ENCODE measurements at places on chromosomes 3 and 15.
A peak's percentile ranks its signal among the peaks of the same experiment; 100 is the strongest.

DNA sequence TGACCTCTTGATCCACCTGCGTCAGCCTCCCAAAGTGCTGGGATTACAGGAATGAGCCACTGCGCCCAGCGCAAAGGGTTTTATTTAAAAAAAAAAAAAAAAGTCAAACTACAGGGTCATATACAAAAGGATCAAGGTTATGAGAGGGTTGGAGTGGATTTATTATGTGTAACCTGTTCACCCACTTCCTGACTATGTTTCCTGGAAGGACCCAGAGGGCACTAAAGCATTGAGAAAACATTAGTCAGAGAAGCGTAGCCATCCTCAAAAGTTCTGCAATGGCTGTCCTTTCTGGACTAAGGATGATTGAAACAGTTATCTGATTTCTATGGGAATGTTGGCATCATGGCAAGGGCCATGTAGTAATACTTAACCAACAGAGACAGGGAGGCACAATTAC, 7.3 kb upstream of the SCAPER start:
- DNase-seq, result no peak

DNA sequence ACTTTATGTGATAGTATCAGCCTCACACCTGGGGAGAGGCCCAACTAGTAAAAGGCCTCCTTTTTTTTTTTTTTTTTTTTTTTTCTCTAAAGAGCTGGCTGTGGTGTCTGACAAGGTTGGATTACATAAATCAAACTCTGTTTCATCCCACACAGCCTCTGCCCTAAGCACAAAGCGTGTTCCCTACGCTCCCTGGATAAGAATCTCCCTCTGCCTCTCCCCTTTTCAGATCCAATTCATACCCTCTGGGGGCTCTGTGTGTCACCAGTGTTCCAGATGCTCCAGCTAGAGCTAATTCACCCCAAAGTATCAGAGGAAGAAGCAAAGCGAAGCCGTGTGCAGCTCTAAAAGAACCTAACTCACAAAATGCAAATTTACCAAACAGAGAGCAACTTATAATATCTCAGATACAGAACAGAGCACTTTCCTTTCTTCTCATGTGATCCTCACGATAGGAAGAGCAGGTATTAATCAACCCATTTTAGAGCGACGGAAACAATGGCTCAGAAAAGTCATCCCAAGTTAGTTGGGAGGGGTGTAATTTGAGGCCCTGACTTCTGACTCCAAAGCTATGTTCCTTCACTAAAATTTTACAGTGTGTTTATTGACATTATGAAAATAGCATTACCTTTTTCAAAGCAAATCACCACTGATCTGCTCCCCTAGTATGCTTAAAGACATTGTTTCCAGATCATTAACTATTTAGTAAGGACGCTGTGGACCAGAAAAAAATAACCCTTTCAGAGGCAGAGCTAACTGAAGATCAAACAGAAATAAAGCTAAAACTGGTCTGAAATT, 12.4 kb downstream of the BMF start:
- DNase-seq, result no peak

DNA sequence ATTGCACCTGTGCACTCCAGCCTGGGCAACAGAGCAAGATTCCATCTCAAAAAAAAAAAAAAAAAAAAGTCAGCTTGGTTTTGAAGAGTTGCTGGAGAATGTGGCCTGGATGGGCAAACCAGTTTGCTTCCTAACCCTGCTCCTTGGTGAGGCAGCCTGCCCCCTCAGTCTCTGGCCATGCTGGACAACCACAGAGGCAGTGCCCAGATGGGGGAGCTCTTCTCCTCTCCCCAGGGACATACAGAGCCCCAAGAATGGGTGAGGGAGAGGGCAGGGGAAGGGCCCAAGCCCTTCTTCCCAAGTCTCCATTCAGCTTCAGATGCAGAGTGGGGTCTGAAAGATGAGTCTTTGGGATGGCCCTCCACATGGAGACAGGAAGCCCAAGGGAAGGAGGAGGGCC, 27.9 kb downstream of the CD276 start:
- DNase-seq, result no peak

GRCh38 chr3:165521131-165521871, 315.9 kb downstream of the BCHE start:
- DNase-seq, result no peak

DNA sequence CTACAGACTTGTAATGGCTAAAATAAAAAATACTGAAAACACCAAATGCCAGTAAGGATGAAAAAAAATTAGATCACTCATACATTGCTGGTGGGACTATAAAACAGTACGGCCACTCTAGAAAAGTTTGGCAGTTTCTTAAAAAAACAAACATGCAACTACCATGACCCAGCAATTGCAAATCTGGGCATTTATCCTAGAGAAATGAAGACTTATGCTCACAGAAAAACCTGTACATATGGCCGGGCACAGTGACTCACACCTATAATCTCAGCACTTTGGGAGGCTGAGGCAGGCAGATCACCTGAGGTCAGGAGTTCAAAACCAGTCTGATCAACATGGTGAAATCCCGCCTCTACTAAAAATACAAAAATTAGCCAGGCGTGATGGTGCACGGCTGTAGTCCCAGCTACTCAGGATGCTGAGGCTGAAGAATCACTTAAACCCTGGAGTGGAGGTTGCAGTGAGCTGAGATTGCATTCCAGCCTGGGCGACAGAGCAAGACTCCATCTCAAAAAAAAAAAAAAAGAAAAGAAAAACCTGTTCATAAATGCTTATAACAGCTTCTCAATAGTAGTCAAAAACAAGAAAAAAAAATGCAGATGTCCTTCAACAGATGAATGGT, 5.6 kb downstream of the TP53BP1 start:
- no peak for DNase-seq

DNA sequence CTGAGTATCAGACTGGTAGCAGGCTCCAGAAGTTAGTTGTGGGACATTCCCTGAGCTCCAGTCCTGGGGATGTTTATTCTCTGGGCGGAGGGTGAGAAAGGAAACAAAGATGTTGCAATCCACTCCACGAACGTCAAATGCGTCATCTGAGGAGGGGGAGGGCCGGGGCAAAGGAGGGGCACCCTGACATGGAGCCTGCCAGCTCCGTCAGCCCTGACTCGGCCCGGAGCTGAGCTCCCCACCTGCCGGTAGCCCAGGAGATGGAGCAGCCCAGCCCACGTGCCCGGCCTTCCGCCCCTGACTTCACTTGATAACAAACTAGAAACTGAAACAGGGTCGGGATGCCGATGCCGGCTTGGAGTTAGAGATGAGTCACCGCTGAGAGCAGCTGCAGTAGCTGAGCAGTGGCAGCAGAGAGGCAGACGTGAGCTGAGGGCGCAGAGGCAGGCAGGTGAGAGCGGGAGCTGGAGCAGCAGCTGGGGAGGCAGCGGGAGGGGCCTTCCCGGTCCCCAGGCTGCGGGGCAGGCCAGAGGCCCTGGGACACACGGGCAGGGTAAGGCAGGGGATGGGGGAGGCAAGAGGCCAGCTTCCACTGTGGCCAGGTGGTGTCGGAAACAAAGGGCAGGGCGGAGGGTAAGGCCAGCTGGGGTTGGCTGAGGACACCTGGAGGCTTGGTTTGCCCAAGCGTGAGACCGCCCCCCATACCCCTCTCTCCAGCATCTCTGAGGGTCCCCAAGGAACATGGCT, at the start of gene ISG20:
Gene ISG20, plus strand, starts transcription at position 391 of the 747 bp plus-strand sequence. Its CDS starts 351 bp downstream, at position 742.
- peak; percentile 77 for DNase-seq

DNA sequence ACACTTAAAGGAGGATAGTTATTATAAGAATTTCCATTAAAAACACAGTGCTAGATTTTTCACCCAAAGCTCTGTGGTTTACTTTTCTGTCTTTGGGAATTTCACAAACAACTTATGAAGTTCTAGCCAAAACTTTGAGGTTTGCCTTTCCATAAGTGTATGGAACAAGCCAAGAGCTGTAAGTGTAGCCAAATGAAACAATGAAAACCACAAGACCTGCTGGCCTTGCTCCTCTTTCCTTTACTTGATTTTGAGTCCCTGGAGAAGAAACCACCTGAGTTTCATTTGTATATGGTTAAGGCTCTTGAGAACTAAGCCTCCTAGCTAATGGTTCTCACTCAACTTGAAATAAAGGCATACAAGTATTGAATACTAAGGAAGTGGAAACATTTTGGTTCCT, 365.3 kb upstream of the EPHA3 start:
- DNase-seq, result no peak

DNA sequence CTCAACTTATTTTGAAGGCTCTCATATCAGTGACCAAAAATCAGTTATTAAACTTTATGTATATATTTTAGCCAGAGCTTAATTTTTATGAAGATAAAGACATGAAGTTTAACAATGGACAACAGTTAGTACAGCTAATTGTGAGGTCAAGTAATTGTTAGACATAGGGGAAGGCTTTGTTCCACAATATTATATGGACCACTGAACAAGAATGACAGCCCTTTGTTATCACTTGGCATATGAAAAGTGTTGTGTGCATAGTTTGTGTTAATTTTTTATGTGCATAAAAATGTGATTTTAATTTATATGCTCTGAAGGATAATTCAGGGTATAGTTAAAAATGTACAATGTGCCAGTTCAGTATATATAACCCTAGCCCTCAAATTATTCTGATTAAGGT, 12.0 kb downstream of the DNAJC19 start:
- no peak for DNase-seq

DNA sequence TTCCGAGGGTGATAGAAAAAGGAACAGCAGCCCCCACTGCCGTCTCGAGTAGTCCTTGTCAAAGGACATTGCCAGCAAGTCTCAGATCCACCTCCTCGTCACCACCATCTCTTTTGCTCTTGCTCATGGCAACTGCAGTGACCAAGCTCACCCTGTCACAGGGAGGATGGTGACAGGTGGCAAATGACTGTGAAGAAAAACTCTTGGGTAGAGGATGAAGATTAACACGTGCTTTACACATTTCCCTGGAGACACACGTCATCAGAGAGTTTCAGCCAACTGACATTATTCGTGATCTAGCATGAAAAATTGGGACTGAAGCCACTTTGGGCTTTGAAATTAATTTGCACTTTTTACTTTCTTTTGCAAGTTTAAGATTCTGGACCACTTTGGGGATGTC, 174.3 kb downstream of the EBLN2 start:
- DNase-seq, result no peak

DNA sequence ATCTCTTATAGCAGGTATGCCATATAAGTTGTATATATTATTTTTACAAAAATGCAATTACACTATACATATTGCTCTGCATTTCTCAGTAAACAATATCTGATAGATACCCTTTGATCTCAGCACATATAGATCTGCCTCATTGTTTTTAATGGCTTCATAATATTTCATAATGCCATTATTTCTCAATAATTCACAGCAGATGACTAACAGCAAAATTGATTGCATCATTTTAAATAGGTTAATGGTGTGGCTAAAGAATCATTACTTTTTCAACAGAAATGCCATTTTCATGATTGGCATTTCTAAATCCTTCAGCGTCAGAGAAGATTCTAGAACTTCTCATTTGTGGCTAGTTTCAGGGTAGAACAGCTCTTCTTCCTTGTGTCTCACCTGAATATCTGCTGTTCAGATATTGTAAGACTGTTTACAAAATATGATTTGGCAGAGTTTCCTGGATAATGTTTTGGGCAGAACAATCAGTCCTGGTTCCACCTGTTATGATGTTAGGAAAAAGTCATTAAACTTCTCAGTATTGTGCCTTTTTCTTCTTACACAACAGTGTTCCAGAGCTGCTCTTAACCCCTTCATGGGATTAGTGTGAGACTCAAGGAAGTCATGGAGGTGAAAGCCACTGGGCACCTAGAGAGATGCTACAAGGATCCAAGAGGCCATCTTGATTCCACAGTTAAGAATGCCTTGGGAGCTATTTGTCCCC, 397.6 kb upstream of the THBS1 start:
- DNase-seq, result no peak

DNA sequence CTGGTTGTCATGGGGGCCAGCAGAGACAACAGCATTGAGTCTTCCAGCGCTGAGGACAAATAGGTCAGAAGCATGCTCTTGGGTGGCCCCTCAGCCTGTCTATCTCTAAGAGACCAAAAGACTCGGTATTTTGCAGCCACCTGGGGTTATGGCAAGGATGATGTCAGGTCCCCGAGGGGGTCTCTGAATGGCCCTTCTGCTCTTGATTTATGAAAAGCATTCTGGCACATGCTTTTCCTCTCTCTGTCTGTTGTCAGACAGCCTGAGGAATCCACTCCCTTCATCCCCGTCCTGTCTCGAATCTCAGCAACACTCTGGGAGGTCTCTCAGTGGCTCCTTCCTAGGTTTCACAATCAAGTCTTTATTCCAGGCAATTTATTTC, 156.6 kb upstream of the RGMA start:
- DNase-seq, result no peak

GRCh38 chr15:71597637-71598036, 212.7 kb upstream of the NR2E3 start:
- DNase-seq, result no peak

DNA sequence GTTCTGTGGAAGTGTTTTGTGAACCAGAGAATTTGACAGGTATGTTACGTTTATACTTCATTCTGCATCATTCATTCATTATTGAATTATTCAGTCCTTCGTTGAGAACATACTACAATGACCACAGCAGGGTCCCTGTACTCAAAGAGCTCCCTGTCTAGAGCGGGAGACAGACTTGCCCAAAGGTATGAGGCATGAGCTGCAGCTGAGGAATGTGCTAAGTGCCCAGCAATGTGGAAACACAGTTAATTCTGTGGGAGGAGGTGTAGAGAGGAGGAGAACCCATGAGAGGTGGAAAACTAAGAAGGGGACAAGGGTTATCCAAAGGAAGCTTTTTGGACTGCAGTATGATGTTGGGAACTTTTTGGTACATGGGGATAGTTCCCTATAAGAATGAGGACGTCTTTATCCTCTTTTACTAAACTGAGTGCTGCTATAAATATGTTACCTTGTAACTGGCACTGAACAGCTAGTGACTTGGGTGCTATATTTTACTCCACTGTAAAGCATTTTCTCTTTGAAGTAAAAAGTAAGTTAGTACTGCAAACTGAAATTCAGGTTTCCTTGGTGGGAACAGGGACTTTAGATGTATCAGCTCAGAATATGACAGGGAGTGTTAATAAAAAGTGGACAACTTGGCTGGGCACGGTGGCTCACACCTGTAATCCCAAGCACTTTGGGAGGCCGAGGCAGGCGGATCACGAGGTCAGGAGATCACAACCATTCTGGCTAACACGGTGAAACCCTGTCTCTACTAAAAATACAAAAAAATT, 5.7 kb downstream of the SMAD3 start:
- DNase-seq, result no peak

DNA sequence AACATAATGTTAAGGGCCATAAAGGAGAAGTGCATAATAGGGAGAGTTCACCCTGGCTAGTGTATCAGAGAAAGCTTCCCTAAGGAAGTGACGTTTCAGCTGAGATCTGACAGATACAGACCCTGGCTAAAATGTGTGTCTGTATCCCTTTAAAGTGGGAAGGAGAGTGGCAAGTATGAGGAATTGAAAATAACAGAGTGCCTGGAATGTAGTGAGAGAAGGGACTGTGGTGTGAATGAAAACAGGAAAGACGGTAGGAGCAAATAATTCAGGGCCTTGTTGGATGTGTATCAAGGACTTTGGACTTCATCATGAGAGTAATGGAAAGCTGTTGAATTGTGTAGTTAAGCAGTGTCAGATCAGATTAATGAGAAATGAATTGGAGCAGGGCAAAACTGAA, 30.5 kb downstream of the NEO1 start:
- DNase-seq, result peak; percentile 9

DNA sequence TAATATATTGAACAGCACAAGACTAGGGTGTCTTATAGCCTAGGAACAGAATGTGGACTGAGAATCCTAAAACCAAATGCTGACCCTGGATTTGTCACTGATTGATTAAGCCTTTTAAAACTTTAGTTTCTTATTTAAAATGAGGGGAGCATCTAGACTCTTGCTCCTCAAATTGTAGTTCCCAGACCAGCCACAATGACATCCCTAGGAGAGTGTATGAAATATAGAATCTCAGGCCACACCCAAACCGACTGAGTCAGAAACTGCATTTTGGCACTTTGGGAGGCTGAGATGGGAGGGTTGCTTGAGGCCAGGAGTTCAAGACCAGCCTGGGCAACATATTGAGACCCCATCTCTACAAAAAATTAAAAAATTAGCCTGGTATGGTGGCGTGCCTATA, 287.8 kb upstream of the UMPS start:
- no peak for DNase-seq

Data from SK-N-DZ (cell line).